ENCODE measurements at places on chromosomes 16 and 17.

DNA sequence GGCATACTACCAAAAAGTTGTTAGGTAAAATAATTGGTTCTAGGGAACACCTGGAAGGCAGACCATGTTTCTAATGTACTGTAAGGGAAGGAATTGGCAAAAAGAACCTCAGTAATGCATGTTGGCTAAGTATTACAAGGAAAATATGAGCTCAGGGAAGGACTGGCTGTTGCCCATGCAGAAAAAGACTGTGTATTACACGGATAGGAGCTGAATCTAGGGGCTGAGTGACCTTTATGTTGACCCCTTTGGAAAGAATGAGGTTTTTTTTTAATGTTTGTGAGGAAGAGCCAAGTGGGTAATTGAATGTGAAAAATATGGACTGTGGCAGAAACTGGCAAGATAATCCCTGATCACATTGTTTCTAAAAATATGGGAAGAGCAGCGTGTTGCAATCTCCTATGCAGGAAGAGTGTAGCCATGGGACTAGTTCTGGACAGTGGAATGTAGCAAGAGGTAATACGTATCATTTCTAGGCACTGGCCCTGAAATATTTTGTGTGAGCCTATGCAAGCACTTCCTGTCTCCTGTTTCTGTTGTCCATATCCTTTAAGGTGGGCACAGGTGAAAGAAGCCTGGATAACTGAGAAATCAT is 95.1 kb upstream of the CNTNAP4 start:
- DNase-seq: no peak

GRCh38 chr17:81039854-81040758 is 5.2 kb downstream of the BAIAP2 start:
- DNase-seq: no peak

- DNase-seq: peak; percentile 14
These were observed 44.4 kb upstream of the MED13 start for GRCh38 chr17:62109378-62109902.

- DNase-seq: no peak
These were observed 87.3 kb downstream of the MAP2K6 start for GRCh38 chr17:69501591-69502468.

GRCh38 chr16:71867939-71868338 is 16.0 kb downstream of the ZNF821 start:
- no peak for DNase-seq

GRCh38 chr17:29687596-29687995 is 64.9 kb upstream of the CORO6 start:
- DNase-seq: no peak

- no peak for DNase-seq
These were observed 116.1 kb upstream of the IRX6 start for GRCh38 chr16:55207693-55208428.

DNA sequence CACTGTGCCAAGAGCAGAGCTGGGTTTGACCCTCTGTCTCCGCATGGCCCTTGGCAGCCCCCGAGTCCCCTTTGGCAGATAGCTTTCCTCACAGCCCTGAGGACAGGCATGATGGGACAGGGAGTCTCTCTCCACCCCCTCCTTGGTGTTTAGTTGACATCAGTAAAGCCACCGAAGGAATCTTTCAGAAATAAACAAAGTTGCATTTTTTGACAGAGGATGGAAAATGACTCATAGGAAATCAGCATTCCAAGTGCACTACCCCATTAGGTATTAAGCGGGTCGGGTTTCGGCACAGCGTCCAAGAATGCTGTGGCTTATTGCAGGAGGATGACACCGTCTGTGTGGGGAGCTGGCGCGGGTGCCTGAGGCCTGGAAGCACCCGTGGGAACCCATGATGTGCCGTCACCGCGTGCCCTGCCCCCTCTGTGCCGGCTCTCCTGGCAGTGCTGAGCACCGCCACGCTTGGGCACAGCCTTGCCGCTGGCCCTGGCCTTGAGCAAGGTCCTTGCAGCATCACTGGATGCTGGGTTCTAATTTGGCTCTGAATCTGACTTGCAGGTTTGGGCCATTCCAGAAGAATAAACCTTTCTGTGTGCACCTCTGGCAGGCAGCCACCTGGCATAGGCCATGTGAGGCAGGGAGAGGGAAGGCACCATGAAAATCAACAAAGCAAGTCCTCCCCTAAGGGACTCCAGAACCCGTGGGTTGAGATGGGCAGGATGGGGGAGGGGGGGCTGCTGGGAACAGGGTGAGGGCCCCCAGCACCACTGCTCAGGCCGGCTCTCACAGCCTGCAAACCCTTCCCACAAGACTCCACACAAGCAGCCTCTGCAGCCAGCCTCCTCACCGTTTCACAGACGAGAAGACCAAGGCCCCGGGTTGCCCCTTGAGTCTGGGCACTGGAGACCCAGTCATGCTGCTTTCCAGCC is 50.5 kb upstream of the ZNF469 start:
- DNase-seq: no peak

- no peak for DNase-seq
These were observed 61.6 kb downstream of the PITPNC1 start for GRCh38 chr17:67438667-67439066.

DNA sequence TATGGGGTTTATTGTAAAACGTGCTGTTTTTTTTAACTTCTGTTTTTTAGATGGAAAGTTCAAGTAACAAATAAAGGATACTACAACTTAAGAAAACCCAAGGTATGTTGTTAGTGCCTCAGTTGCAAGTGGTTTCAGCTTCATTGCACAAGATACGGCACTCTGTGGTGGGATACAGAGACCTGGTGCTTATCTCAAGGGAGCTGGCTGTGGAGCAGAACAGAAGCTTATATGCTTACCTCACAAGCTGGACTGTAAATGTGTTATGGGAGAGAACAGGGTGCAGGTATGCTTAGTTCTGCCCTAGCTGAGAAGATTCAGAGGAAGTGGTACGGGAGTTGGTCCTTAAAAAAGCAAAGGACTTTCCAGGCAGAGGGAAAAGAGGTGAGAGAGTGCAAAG is 15.2 kb downstream of the DGKE start:
- no peak for DNase-seq

- no peak for DNase-seq
These were observed 9.1 kb downstream of the SLC22A31 start for GRCh38 chr16:89191033-89191900.

DNA sequence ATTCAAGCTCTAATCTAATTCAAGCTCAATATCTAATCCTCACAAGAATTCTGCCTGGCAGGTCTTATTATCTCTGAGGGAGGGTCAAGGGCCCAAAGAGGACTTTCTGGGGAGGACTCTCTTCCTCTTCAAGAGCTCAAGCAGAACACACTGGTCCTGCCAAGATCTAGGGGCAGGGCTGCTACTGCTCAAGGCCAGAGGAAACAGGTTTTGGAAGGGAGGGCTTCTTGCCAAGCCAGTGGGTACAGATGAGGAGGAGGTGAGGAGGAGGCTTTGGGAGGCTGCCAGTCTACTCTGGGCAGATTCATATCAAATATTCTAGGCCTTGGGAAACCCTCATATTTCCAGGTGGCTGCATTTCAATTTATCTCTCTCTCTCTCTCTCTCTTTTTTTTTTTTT is 51.8 kb upstream of the IL34 start:
- DNase-seq: no peak

DNA sequence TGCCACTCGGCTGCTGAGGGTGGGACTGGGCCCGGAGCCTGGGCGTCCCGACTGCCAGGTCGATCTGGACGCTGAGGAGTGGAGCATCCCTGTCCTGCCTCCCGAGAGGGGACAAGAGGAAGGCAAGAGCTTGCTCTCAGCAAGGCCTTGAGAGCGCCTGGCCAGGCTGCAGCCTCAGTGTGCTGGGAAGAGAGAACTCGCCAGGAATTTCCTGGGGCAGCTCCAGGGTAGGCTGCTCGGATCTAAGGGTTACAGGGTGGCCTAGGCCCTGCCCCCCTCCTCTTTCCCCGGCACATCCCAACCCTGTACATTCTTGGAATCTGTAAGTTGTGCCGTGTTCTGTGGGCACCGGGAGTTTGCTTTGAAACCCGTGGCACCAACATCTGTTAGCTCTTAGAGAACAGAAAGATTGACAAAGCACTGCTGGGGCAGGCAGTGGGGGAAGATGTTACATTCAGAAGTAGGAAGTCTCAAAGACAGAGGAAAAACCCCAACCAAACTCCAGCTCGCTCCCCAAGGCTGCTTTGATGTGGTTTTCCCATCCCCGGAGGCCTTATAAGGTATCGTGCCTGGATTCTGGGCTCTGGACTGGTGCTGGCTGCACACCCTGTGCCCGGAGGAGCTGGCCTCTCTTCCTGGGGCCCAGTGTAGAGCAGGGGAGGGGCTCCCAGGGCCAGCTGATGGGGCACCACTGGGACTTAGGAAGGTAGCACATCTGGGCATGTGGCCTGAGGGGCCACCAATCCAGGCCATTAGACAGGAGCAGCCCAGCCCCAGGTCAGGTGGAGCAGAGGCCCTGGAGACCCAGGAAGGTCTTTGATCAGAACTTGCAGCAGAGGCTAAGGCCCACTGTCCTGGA is 55.2 kb downstream of the NKD1 start:
- DNase-seq: no peak

GRCh38 chr17:57876023-57876865 is 26.4 kb upstream of the MRPS23 start:
- DNase-seq: no peak

GRCh38 chr17:14733376-14733775 is 432.5 kb downstream of the HS3ST3B1 start:
- no peak for DNase-seq

GRCh38 chr16:84177741-84178073 is 9.2 kb downstream of the TAF1C start:
- DNase-seq: no peak

DNA sequence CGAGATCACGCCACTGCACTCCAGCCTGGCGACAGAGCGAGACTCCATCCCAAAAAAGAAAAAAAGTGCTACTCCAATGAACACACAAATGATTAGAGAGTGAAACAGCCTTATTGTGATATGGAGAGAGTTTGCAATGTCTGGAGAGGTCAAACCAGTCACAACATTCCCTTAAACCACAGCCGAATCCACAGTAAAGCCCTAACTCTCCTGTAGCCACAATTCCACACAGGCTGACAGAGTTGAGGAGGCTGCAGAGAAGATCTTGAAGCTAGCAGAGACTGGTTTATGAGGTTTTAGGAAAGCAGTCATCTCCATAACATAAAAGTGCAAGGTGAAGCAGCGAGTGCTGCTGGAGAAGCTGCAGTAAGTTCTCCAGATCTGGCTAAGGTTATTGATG is 6.7 kb downstream of the RNF213 start:
- DNase-seq: no peak

GRCh38 chr17:40064971-40065768 is 2.4 kb downstream of the THRA start:
- no peak for DNase-seq

GRCh38 chr17:55883149-55883548 is 132.3 kb downstream of the PCTP start:
- DNase-seq: no peak

DNA sequence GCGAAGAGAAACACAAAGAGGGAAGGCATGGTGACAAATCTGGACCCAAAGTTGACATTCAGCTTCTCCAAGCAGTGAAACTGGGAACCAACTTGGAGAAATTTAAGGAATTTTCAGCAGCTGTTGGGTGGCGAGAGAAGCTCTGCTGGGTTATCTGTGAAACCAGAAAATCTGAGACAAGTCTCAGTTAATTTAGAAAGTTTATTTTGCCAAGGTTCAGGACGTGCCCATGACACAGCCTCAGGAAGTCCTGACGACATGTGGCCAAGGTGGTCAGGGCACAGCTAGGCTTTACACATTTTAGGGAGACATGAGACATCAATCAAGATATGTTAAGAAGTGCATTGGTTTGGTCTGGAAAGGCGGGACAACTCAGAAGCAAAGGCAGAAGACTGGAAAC is 11.2 kb upstream of the CD300LF start:
- no peak for DNase-seq

DNA sequence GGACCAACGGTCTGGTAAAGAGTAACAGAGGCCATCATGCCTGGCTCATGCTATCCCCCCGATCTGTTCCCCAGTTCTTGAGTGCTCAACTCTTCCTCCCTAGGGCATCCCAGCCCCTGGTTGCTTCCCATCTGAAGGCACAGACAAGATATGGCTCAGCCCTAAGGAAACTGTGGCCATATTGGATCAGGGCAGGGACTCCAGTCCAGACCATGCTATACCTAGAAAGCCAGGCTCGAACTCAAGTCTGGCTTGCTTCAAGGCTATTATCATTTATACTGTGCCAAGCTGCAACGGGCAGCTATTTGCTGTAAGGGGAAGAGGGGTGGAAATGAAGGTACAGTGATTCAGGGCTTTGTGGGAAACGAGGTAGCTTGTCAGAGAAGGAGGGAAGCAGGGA is 2.8 kb downstream of the UBTF start:
- no peak for DNase-seq

DNA sequence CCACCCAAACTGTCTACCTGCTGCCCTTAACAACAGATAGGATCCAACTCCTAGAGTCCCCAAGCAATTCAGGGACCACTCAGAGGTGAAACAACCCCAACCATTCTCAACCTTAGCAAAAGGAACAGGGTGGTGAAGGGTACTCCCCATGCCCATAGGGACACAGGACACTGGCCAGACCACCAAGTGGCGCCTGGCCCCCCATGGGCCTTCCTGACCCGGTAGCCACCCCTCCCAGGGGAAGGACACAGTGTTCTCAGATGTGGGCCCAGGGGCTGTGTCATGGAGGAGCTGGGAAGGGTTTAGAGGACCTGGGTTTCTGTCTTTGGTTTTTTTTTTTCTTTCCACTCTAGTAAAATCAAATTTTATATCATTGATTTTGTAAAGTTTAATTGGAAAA is 9.7 kb upstream of the SLC25A39 start:
- no peak for DNase-seq

- DNase-seq: no peak
These were observed 136.3 kb downstream of the KCNJ12 start for GRCh38 chr17:21512307-21513011.

DNA sequence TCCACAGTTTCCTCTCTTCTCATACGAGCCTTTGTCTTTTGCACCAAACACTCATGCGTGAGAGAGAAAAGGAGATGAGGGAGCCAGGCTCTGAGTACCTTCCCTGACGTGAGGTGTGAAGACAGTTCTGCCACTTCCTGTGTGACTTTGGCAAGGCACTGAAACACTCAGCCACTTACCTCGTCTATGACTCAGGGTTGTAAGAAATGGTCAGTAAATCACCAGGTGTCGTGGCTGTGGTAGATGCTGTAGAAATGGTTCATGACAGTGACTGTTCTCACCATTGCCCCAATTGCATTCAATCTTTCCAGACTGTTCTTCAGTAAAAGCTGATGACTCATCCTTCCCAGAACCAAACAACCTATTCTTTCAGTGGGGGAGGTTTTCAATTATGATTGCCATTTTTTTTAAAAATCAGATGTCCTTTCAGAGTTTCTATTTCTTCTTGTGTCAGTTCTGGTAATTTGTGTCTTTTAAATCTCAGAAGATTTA is 49.2 kb upstream of the CBFA2T3 start:
- DNase-seq: no peak

GRCh38 chr17:34424814-34425491 is 61.9 kb upstream of the CCL1 start:
- no peak for DNase-seq

DNA sequence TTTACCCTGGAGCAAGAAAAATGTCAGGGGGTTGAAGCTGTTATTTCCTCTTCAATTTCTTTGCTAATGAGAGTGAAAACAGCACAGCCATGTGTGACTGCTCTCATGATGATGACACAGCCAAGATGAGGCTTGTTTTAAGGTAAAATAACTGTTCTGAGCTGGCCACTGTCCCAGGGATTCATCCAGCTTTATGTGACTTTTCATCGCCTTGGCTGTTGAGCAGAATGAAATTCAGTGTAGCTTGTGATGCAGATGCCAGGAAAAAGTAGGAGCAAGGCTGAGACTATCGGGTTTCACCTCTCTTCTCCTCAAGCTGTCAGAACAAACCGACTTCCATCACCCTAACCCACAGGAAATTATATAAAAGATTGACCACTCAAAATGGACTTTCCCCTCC is 361.8 kb upstream of the CDH5 start:
- DNase-seq: no peak
